ENCODE measurements at places on chromosomes 16 and 17. TPM values are rescaled to one million over a fixed set of nuclear protein-coding genes. Genes with fewer than 3 reads are reported as not detected.

- no peak for DNase-seq
Observed at GRCh38 chr16:89473791-89474414, 16.5 kb downstream of the ANKRD11 start.

GRCh38 chr16:66568355-66568754 is 2.1 kb downstream of the CMTM1 start:
- DNase-seq, result no peak

- DNase-seq, result no peak
Observed at GRCh38 chr16:24523569-24523968, 15.8 kb upstream of the RBBP6 start.

The KRTAP4-4 gene
- total RNA-seq, result not detected

The SLFN12 gene
- 5.4 TPM for total RNA-seq

The TMEM220 gene
- 2.1 TPM for total RNA-seq
